Forelimb muscle (tissue), 1 donor: ENCODE measurements at places on chromosomes 16 and 17.
A peak's percentile ranks its signal among the peaks of the same experiment; 100 is the strongest.

DNA sequence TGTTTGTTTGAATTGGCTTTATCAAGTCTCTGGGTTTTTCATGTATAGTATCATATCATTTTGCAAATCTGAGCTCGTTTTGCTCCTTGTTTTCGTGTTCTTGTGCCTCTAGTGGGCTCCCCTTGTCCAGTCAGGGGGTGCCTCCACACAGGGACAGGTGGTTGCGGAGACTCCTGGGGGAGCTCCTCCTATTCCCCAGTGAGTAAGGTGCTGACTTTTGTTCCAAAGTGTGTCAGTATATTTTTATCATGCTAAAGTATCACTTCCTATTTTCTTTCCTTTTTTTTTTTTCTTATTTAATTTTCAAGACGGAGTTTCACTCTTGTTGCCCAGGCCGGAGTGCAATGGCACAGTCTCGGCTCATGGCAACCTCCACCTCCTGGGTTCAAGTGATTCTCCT is 30.3 kb upstream of the IL17C start:
- no peak for DNase-seq

GRCh38 chr17:70569128-70569527 is 399.8 kb downstream of the KCNJ2 start:
- no peak for DNase-seq

DNA sequence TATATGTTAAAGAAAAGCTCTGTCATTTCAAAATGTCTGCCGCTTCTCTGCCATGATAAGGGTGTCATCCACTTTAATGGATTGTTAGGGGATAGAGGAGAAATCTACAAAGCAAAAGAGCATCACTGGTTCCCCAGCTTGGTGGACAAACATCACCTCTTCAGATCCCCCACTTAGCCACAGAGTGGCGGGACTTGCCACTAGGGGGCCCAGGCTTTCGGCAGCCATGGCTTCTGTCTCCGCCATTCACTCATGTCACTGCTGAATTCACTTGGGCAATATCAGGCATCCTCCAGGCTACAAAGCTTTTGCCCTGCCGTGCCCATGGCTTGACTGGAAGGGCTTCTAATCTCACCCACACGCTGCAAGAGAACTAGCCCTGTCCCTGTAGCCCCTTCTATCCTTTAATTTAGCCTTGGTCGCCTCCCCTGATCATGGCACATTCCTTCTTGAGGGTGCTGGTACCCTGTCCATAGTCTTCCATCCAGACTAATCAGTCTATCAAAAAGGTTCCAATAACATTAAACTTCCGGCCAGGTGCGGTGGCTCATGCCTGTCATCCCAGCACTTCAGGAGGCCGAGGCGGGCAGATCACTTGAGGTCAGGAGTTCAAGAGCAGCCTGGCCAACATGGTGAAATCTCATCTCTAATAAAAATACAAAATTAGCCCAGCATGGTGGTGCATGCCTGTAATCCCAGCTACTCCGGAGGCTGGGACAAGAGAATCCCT is 34.7 kb downstream of the SBK1 start:
- DNase-seq = no peak

GRCh38 chr17:6352016-6352415 is 82.9 kb downstream of the AIPL1 start:
- no peak for DNase-seq

- no peak for DNase-seq
These were observed 31.7 kb downstream of the GJC1 start for GRCh38 chr17:44798356-44798755.

GRCh38 chr17:742147-742793 is 9.8 kb downstream of the GEMIN4 start:
- DNase-seq = no peak

DNA sequence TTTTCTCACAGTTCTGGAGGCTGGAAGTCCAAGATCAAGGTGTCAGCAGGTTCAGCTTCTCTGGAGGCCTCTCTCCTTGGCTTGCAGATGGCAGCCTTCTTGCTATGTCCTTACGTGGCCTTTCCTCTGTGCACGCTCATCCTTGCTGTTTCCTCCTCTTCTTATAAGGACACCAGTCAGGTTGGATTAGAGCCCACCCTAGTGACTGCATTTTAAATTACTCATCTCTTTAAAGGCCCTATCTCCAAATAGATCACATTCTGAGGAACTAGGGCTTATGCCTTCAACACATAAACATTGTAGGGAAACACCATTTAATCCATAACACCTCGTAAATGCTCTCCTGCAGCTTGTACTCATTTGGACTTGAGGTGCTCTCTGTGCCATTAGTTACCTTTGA is 36.3 kb downstream of the DHRS7C start:
- no peak for DNase-seq

DNA sequence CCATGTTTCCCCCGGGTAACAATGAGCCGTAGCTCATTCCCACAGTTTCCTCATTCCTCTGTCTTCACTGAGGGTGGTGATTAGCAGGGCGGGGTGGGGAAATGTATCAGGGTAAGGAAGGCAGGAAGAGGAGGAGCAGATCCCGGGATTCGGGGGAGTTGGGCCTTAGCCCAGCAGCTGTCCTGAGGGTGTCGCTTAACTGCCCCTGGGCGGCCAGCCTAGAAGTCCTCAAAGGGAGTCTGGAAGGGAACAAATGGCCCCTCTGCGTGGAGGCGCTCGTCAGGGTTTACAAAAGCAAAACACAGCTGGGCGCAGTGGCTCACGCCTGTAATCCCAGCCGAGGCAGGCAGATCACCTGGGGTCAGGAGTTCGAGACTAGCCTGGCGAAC is 14.3 kb downstream of the MLYCD start:
- DNase-seq = no peak

GRCh38 chr17:61411261-61412142 is 11.9 kb downstream of the TBX2 start:
- DNase-seq = no peak

- DNase-seq = no peak
These were observed 10.2 kb downstream of the PITPNM3 start for GRCh38 chr17:6546069-6546718.

- DNase-seq = no peak
These were observed 20.8 kb downstream of the PIK3R5 start for GRCh38 chr17:8944748-8945147.

DNA sequence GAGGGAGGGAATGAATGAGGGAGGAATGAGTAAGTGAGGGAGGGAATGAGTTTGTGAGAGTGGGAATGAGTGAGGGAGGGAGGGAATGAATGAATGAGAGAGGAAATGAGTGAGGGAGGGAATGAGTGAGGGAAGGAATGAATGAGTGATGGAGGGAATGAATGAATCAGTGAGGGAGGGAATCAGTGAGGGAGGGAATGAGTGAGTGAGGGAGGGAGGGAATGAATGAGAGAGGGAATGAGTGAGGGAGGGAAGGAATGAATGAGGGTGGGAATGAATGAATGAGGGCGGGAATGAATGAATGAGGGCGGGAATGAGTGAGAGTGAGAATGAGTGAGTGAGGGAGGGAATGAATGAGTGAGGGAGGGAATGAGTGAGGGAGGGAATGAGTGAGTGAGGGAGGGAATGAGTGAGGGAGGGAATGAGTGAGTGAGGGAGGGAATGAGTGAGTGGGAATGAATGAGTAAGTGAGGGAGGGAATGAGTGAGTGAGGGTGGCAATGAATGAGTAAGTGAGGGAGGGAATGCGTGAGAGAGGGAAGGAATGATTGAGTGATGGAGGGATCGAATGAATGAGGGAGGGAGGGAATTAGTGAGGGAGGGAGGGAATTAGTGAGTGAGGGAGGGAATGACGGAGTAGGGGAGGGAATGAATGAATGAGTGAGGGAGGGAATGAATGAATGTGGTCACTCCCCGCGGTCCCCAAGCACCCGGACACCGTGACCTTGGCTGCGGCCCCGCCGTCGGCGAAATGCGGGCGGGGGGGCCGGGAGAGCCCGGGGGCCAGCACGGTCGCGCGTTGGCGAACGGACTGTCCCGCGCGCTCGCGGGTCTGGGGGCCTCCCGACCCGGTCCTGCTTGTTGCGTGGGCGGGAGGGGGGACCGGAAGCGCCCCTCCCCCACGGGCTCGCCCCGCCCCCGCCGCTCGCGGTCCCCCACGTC is 1.1 kb upstream of the UBE2I start:
- no peak for DNase-seq

DNA sequence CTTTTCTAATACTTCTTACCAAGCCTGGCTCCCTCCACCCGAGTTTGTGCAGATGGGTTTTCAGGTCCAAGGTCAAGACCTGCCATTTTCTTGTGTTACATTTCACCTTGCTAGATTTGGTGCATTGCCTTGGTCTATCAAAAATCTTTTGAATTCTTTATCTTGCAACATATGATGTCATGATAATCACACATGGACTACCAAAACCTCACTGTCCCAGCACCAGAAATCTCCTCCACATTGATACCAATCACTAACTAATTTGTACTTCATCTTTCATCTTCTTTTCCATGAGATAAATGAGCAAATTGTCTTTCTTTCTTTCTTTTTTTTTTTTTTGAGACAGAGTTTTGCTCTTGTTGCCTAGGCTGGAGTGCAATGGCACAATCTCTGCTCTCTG is 33.0 kb upstream of the ZFHX3 start:
- no peak for DNase-seq

DNA sequence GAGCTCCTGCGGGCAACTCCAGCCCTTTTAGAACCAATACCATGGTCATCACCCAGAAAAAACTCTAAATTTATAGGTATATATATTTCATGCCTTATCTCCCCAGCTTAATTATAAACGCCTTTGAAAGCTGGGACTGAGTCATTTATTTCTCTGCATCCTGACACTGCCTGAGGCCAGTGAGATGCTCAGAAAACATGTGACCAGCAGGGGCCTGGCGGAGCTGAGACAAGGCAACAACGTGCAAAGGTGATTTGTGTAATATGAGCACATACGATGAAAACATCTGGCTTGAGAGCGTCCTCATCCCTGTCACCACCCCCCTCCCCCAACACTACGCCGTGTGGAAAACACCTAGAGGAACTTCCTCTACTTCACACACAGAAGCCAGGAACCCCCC is 22.7 kb downstream of the NXN start:
- DNase-seq = no peak

DNA sequence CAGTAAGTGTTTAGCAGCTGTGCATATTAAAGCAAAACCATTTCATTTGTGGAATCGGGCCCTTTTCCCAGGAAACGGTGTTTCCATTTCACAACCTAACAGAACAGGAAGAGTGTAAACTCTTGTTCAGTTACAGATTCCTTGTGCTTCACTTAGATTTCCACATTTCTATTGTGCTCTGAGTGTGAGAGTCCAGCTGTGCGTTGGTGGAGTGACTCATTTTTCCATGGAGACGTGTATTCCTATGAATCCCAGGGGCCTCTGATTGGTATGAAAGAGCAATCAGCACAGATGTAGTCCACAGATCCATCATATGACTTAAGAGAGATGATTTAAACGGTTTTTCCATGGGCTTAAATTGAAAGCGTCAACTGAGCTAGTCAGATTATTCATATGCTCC is 13.3 kb upstream of the CAVIN1 start:
- DNase-seq = peak; percentile 91

DNA sequence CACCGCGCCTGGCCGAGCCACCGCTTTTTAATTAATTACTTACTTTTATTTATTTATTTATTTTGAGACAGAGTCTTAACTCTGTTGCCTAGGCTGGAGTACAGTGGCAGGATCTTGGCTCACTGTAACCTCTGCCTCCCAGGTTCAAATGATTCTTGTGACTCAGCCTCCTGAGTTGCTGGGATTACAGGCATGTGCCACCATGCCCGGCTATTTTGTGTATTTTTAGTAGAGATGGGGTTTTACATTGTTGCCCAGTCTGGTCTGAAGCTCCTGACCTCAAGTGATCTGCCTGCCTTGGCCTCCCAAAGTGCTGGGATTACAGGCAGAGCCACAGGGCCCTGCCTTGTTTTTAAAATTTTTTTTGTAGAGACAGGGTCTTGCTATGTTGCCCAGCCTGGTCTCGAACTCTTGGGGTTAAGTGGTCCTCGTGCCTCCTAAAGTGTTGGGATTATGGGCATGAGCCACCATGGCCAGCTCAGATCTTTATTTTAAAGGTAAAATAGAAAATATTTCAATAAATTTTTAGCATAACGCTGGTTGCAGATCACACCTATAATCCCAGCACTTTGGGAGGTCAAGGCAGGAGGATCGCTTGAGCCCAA is 18.3 kb upstream of the NUDT16L1 start:
- DNase-seq = no peak

GRCh38 chr17:30927756-30928155 is 6.0 kb downstream of the ADAP2 start:
- no peak for DNase-seq

GRCh38 chr17:76530811-76531485 is 6.6 kb downstream of the CYGB start:
- DNase-seq = no peak

DNA sequence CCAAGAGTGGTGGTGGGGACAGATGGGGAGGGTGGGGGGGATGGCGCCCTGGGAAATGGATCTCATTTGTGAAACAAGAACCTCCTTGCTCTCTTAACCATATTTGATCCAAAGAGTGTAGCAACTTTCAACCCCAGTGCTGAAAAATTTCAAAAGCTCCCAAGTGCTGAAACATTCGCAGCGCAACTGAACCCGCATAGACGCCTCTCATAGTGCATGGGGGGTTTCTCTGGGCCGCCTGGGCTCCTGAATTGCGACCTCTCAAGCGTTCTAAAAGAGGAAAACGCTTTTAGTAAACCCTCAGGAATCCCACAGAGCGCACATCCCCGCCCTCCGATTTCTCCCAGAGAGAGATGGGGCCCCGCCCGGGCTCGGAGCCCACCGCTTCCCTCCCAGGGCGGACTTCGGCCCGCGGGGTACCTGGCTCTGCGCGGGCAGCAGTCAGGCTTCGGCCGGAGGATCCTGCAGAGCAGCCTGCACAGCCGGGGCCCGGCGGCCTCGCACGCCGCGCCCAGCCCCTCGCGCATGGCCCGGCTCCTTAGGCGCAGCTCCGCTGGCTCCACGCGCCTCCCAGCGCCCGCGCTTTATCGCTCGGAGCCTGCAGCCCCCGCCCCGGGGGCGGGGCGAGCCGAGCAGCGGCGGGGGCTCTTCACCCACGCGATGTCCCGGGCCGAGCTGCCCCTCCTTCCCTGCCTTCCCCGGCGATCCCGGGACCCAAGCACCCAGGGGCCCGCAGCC is 7.0 kb downstream of the NOS2 start:
- no peak for DNase-seq

GRCh38 chr17:44976206-44976605 is 8.1 kb upstream of the C1QL1 start:
- DNase-seq = no peak

DNA sequence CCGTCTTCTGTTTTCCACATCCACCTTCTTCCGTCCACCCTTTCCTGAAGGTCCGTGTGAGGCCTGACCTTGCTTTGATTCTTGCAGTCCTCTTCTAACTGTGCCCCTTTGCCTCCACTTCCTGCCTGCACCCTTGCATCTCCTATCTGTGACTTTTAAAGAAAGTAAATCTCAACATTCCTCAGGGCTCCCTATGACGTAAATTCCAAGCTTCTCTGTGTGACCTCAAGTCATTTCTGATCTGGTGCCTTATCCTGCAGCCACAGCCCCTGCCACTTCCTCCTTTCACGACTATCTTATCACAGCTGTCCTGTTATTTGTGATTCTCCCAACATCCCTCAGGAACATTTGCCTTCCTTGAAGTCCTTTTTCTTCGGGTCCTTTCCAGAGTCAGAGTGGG is 520.5 kb downstream of the CDH13 start:
- no peak for DNase-seq

GRCh38 chr17:79671085-79671694 is 59.6 kb upstream of the ENPP7 start:
- no peak for DNase-seq

GRCh38 chr17:61399131-61400065 is at the start of gene TBX2:
Gene TBX2, plus strand, starts transcription at chr17:61399843. Its CDS starts 334 bp downstream, at chr17:61400177.
- DNase-seq = no peak

- DNase-seq = no peak
These were observed 23.7 kb downstream of the PIPOX start for GRCh38 chr17:29066606-29067005.
